ENCODE measurements at places on chromosomes 3 and 15.

- DNase-seq = peak; percentile 14
Observed at GRCh38 chr15:76840830-76841460, 64.2 kb downstream of the SCAPER start.

DNA sequence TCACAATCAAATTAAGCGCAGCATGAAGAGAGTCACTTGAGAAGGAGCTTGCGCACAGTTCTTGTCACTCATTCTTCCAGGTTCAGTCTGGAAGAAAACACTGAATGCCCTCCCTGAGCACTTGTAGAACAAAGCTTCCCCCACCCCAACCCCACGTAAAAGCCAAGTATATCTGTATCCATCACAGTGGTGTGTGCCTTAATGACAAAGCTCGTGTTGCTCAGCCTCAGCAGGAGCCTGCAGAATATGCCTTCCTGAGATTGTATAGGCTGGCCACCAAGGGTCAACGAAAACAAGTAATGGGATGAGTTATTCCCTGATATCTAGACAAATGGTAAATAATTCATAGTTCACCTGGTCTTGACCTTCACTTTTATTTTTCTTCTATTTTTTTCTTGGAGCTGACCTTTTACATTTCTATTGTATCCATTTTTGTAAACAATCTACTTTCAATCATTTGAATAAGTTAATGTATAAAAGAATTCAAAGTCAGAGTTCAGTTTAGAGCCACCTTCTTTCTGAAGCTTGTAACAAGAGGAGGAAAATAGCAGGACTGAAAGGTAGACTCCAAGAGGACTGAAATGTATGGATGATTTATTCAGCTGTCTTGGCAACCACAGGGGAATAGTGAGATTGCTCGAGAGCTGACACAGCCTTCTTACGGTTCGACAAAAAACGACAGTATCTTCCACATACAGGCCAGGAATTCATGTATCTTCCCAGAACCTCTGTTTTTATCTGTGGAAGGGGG is 405.5 kb upstream of the TPM1 start:
- DNase-seq = no peak

- DNase-seq = no peak
Observed at GRCh38 chr3:154473769-154474168, 43.8 kb upstream of the GPR149 start.

DNA sequence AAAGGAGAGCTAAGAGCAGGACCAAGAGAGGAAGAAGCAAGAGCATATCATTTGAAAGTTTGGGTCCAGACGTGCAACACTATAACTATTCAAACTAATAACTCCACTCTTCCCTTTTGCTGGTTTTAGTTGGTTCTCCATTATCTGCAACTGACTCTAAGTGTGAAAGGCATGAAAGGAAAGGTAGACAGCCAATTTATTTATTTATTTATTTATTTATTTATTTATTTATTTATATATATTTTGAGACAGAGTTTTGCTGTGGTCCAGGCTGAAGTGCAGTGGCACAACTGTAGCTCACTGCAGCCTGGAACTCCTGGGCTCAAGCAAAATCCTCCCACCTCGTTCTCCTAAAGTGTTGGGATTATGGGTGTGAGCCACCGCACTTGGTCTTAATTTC is 22.1 kb upstream of the PIK3CB start:
- DNase-seq = no peak

GRCh38 chr15:69753867-69754266 is 301.2 kb downstream of the RPLP1 start:
- DNase-seq = no peak

GRCh38 chr3:130779486-130779885 is 32.9 kb upstream of the PIK3R4 start:
- no peak for DNase-seq

DNA sequence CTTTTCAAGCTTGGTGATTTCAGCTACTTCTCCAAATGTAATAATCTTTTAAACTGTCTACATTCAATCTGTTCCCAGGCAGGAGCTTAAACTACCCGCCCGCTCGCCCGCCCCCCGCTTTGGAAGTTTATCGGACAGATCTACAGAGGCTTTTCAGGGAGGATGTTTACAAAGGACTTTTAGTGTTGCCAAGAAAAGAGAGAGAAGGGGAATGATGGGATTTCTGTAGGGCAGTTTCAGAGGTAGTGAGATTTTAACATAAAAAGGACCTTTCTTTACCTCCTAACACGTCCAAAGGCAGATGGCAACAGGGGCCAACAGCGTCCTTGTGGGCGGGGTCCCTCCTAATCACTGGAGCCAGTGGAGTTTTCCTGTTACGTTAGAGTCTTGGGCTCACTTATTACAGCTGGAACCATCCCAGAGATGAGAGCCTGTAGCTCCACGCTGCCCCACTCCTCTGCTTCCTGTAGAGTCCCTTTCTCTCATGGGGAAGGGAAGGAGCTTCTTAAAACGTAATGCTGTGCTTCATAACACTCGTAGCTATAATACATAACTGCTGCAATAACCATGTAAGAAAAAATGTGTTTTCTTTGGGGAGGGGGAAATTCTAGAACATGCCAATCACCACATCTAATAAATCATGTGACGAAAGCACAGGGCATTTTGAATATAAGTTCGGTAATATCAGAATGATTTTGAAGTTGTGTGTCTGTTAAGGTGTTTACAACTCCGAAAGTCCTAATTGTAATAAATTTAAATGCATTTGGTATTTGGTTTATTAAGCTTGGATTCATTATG is 30.9 kb downstream of the HES1 start:
- no peak for DNase-seq
